ENCODE measurements at places on chromosomes 7 and 10.
A peak's percentile ranks its signal among the peaks of the same experiment; 100 is the strongest.

GRCh38 chr10:32376771-32377170 is 29.8 kb upstream of the EPC1 start:
- no peak for DNase-seq

- DNase-seq: peak; percentile 38
These were observed 316.9 kb upstream of the LRRN3 start for GRCh38 chr7:110774071-110774470.

DNA sequence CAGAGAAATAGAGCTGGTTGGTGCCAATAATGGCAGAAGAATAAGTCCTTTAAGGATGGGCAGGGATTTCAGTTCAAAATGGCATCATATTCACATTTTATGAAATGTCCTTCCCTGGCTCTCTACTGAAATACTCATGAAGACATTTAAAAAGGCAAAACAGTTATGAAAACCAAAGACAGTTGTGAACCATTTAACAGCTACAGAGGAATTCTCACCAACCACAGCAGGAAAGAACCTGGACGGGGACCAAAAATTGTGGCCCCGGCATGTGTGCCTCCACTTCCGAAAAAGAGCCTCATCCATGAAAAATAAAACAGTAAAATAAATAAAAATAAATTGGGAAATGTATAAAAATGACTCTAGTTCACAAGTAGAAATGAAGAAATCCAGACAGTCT is 539.5 kb downstream of the SUGCT start:
- DNase-seq: no peak

DNA sequence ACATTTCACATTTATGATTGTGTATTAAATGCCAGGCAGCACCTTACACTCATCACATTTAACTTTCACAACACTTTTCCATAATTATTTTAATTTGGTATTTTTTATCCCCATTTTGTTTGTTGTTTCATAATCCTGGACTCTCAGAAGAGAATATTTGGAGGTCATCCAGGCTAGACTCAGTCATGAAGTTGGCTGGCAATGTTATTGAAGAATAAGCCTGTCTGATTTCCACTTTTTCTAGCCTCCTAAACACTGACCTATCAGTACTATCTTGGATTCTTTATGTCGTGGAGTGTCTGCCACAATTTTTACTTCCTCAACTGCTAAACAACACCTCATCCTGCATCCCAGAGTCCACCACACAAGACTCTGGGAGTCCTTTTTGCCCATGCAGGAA is 372.3 kb upstream of the NRP1 start:
- DNase-seq: no peak

DNA sequence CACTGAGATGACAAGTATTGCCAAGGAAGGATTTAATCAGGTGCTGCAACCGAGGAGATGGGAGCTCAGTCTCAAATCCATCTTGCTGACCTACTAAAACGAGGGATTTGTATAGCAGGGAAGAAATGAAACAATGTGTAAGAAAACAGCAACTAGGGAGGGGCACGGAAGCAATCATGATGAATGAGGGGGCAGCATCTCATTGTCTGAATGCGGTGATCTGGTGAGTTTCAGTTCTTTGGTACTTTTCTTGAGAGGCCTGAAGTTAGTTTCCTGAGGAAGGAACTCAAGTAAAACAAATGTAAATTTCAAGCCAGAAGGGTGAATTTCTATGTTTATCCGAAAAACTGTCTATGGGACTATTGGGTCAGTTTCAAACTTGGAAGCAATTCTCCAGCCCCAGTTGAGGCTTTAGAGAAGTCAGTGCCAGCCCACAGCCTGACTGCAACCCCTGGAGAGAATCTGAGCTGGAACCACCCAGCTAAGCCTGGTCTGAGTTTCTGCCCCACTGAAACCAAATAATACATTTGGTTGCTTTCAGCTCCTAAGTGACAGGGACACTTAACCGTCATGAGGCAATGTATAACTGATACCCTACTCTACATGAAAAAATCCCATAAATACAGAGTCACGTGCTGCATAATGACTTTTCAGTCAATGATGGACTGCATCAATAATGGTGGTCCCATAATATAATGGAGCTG is 45.8 kb upstream of the TNS3 start:
- no peak for DNase-seq

GRCh38 chr10:91556691-91557566 is 75.9 kb downstream of the PPP1R3C start:
- no peak for DNase-seq

DNA sequence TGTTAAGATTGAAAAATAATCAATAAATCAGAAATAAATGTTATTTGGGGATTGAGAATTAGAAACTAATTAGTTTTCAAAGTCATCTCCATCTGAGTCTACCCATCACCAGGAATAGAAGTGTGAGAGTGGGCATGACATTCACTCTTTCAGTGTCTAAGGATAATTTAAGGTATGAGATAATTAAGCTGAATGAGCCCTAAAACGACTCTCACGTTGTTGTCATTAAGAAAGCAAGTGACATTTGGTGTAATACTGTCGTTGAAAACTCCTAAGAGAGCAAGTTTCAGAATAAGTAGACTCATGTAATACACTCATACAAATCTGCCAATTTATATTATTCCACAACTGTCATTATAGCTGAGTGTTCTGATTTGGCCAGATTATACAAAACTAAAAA is 7.1 kb downstream of the AGMO start:
- DNase-seq: no peak

GRCh38 chr10:119496273-119496672 is 46.2 kb downstream of the RGS10 start:
- DNase-seq: no peak

DNA sequence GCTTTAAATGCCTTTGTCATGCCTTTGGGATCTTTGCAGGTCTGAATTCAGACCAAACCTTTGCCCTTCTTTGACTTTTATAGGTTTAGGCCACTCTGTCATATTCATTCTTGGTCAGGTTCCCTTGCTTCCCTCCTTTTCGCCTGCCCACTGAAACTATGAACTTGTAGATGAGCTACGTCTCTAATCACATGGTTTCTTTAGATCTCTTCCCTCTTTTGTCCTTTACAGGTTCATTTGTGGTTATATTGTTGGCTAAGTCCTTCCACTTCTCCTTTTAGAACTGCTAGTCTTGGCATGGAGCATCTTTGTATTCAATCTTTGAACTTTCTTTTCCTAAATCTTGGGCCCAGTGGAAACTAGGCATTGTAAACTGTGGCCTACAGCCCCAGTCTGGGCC is 104.0 kb upstream of the ZEB1 start:
- no peak for DNase-seq

GRCh38 chr7:6446838-6447580 is 745 bp downstream of the DAGLB start:
- DNase-seq: peak; percentile 82

GRCh38 chr10:97849687-97850402 is at the start of gene GOLGA7B:
Gene GOLGA7B (plus strand): TSS chr10:97849843. CDS start chr10:97850304, 461 bp downstream.
- peak; percentile 73 for DNase-seq

DNA sequence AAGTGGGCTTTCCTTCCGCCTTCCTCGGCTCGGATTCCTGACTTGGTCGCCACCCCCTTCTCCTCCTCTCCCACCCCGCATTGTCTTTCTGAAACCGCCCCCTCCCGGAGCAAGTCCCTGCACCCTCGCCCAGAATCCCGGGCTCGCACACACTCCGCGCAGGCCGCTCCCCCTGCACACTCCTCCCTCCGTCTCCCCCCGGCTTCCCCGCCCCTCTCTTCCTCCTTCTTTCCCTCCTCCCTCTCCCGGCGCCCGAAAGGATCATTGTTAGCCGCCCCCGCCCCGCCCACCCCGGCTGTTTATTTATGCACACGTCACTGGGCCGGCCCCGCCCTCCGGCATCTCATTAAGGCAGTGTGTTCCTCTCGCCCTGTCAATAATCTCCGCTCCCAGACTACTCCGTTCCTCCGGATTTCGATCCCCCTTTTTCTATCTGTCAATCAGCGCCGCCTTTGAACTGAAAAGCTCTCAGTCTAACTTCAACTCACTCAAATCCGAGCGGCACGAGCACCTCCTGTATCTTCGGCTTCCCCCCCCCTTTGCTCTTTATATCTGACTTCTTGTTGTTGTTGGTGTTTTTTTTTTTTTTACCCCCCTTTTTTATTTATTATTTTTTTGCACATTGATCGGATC is at the start of gene TCF7L2:
TCF7L2 (plus strand) TSS at position 373 of the 633 bp plus-strand sequence. CDS start 510 bp downstream, outside the sequence.
- DNase-seq: peak; percentile 91

DNA sequence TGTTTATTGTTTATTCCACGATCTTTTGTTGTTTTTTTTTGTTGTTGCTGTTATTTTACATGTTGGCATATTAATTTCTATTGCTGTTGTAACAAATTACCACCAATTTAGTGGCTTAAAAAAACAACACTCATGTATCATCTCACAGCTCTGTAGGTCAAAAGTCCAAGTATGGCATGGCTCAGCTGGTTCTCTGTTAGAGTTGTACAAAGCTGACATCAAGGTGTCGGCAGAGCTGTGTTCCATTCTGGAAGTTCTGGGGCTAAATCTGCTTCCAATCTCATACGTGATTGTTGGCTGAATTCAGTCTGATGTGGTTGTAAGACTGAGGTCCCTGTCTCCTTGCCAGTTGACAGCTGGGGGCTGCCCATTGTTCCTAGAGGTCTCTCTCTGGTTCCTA is 60.2 kb upstream of the FAM133B start:
- no peak for DNase-seq

- no peak for DNase-seq
These were observed 148.0 kb upstream of the ANK3 start for GRCh38 chr10:60537697-60538096.

- peak; percentile 55 for DNase-seq
These were observed 23.3 kb downstream of the AVL9 start for GRCh38 chr7:32518534-32519140.

DNA sequence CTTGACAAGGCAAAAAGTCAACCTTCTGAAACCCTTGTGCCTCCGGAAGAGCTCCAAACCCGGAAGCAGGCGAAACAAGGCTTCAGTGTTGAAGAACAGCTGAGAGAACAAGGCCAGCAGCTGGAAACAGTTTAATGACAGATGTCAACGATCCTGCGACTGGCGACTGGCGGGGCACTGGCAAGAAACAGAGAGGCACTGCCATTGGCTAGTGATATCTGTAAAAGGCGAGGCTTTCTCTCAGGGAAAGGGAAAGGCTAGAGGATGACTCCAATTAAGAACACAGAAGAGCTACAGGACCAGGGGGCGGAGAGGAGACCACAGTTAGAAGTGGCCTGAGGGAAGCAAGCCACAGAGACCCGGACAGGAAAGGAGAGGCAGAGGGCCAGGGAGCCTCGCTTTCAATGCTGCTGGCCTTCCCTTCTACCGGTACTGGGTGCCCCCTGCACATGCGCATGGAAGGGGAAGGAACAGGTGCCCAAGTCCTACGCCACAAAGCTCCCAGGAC is 19.4 kb downstream of the ITGB1 start:
- DNase-seq: peak; percentile 34

GRCh38 chr7:135200821-135201331 is 10.4 kb downstream of the WDR91 start:
- no peak for DNase-seq

DNA sequence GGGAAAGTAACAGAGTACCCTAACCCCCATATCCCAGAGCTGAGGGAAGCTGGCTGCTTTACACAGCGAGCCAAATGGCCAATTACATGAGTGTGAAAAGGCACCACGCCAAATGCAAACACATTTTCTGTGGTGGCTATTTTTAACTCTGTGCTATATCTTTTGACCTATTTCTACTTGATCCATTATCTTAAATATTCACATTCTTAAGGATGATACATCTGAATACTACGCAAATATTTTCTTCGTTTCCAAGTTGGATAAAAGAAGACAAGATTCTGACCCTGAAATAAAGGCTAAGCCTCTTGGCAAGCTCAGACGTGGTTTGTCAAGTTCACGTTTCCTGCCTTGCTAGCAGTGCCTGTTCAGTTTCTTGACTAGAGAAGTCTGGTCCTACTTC is 146.7 kb upstream of the TMEM196 start:
- DNase-seq: no peak

DNA sequence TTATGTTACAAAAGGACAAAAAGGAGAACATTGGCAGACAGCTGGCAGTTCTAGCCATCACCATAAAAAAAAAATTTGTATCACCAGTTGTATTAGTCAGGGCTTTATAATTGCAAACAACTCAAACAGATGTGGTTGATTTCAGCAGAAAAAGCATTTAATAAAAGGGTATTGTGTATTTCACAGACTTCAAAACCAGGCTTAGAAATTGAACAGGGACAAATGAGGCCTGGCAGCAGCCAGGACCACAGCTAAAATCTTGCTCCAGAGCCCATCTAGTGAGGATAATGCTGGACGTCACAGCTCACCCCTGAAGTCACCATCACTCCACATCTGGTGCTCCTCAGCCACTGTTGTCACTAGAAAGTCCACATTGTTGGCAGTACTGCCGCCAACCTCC is 52.9 kb upstream of the CALD1 start:
- DNase-seq: no peak

DNA sequence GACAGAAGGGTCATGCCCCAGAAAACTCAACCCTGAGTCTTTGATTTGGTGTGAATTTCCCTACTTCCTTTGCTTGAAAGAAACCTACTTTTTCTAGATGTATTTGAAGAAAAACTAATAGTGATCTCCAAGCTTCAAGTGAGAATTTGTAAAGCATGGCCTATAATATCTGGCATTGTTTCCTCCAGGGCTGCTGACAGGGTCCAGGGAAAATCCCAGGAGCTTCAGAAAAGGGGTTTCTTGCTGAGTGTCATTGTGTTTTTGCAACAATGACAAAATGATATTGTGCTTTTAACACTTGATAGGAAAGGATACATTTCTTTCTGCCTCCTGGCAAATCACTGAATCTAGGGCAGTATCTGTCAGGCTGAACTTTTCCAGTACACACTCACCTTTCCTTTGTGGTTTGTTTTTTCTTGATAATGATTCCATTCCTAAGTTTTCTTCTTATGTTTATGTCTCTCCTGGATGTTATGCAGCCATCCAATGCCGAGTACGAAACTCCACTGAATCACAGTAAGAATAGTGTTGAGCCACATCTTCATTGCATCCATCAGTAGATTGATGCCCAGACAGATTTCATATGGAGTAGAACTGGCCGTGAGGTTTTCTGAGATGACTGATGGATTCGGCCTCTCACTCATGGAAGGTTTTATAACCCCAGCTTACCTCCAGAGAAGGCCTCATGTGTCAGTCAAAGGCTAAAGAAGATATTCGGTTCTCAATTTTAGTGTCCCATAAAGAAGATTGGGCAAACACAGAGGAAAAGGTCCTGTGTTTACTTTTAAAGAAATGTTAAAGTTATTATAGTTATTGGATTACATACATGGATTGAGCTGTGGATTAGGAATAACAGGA is 76.9 kb upstream of the STEAP1B start:
- no peak for DNase-seq

DNA sequence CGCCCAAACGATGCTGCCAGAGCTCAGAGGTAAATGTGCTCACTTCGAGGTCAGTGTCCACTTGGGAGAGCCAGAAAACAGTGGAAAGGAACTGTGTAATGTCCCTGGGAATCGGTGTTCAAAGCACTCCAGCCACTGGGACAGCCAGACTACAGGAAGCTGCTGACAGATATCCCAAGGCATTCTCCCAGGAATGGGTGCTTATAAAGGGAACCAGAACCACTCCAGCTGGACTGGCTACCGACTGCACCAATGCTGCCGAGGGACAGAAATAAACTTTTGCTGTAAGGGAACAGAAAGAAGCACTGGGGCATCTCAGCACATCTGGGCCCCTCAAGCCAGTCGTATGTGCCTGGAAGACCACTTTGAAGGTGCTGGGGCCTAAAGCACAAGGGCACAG is 76.7 kb downstream of the ATXN7L1 start:
- no peak for DNase-seq

Measured in NCI-H1417 (cell line).